ENCODE measurements at places on chromosomes 1 and 21.

- DNase-seq: no peak
Measured at GRCh38 chr21:37623183-37623582, 256.6 kb downstream of the DYRK1A start.

- no peak for DNase-seq
Measured at GRCh38 chr1:161111117-161111516, 6.7 kb downstream of the PFDN2 start.

- DNase-seq: no peak
Measured at GRCh38 chr21:23162198-23162946, 2164.2 kb downstream of the NCAM2 start.

DNA sequence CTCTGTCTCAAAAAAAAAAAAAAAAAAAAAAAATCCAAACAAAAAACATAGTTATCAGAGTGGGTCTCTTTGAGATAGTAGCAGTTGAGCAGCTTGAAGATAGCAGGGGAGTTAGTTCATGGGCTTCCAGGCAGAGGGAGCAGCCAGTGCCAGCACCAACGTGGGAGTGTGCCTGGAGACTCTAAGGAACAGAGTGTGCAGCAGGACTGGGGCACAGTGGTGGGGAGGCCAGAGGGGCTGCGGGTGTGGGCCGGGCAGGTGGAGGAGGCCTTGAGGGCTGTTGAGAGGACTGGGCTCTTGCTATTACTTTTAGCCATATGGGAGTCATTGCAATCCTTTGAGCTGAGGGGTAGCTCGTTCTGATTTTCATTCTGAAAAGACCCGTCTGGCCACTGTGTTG, 63.8 kb downstream of the RYR2 start:
- no peak for DNase-seq

DNA sequence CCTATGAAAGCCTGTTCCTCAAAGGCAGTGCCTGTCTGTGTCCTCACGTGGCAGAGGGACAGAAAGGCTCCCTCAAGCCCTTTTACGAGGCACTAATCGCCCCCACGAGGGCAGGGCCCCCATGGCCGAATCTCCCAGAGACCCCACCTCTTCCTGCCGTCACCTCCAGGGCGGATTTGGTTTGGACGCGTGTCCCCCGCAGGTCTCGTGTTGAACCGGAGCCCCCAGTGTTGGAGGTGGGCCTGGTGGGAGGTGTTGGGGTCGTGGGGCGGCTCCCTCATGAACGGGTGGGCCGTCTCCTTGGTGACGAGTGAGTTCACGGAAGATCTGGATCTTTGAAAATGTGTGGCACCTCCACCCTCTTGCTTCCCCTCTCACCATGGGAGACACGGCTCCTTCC, 27.6 kb downstream of the CFAP74 start:
- DNase-seq: no peak

DNA sequence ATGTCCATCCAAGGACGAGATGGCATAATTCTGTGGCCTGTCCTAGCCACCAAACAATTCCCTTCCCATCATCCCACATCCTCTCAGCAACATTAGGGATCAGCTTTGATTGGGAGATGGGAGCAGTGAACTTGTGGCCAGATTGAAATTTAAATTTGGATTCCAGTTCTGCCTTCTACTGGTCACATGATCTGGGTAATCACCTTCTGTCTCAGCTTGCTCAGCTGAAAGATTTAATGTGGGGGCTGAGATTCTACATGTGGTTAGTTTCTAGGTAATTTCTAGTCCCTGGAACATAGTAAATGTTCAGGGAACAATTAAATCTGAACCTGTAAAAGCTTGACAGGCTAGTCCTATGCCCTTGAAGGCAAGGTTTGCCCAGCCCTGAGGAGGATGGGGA, 3.2 kb downstream of the MYOCOS start:
- DNase-seq: no peak

DNA sequence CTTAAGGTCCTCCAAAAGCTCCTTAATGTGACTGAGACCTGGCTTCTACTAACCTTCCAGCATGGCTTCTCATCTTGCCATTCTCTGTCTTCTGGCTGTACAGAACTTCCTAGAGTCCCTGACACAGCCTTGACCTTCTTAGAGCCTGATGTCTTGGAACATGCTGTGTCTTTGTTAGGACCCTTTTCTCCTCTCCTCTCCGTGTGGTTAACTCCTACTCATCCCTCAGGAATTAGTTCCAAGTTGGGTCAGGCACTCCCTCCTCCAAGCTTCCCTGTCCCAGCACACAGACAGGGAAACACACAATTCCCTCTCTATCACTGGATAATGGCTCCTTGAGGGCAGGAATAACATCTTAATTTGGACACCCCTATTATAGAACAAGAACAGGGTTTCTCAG, 275.4 kb upstream of the USP24 start:
- no peak for DNase-seq

- DNase-seq: no peak
Measured at GRCh38 chr1:36981771-36982622, 52.3 kb downstream of the GRIK3 start.

- DNase-seq: no peak
Measured at GRCh38 chr1:51491166-51491981, 27.7 kb downstream of the EPS15 start.

DNA sequence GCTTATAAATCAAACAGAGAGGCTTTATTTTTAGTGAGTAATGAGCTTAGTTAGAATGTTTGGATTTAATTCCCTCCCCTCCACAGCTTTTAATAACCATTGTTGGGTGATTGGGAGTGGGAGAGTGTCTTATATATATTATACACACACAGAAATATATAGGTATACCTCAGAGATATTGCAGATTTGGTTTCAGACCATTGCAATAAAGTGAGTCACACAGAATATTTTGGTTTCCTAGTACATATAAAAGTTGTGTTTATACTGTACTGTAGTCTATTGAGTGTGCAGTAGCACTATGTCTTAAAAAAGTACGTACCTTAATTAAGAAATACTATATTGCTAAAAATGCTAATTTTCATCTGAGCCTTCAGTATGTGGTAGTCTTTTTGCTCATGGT, 44.4 kb downstream of the RPS6KC1 start:
- DNase-seq: no peak

GRCh38 chr1:27602462-27603308, 1.3 kb downstream of the AHDC1 start:
- DNase-seq: no peak

DNA sequence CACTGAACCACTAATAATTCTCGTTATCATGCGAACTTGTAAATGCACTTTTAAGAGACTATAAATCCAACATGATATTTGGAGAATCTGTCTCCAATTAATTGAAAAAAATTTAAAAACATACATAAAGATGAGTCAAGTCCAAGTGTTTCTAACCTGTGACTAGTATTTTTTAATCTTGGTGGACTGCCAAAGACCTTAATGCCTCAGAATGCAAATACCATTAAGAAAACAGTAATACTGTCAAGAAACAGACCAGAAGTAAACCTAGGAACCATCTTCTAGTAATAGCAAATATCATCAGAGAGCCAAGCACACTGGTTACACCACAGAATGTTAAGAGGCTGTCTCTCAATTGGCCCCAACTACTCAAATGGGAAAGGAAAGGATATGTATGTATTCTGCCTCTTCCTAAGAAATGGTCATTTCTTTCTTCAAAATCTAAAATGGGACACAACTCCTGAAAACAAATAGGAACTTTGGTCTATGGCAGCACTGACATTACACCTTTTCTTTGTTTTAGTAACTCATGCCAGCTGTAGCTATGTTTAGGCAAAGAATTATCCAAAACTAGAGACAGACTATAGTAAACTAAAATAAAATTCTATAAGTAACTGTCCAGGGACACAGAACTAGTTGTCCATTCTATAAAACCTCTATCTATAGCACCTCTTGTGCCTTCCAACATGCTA, 15.8 kb downstream of the SCYL3 start:
- no peak for DNase-seq

GRCh38 chr1:1559066-1559465, 15.6 kb downstream of the SSU72 start:
- DNase-seq: no peak

DNA sequence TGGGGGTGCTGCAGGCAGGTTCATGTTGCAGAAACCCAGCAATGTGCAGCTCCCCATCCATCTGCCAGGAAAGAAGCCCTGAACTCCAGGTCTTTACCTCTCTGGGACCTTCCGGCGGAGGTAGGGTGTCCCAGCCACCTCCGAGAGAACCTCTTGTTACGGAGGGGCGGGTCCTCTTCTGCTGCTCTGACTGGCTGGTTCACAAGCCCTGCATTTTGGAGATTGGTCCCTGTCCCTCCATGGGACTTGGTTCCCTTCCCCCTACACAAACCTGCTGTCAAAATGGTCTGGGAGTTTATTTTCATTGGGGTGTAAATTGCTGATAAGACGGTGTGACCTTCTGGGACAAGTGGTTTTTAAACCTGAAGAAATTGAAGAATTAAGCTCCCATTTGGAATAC, 8.0 kb upstream of the CELSR2 start:
- DNase-seq: no peak

DNA sequence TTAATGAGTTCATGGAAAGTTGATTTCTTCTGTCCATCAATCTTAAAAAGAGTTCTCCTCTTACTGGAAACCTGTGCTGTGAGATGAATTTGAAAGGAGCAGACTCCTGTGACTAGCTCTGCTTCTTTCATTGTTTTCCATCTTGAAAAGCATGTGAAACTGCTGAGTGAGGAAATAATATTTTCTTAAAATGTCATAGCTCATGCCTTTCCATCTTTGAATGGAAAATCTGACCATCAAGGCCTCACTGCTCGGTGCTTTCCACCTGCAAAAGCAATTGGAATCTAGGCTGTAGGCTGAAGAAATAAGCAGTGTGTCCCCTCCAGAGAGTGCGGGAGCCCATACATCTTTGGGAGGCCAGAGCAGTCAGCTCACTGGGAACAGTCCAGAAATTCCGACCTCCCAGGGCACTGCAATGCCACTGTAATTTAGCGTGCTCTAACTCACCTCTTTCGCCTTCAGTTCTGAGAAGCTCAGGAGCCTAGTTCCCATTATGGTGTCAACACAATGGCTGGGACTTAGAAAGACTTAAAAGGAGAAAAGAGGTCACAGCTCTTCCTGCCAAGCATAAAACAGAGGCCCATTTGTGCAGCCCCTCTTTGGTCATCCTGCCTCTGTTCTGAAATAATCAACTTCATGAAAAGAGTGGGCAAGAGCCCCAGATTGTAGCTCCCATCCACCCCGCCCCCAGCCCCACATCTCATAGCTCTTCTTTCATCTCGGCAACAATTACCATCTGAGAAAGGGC, 50.4 kb upstream of the F3 start:
- no peak for DNase-seq

DNA sequence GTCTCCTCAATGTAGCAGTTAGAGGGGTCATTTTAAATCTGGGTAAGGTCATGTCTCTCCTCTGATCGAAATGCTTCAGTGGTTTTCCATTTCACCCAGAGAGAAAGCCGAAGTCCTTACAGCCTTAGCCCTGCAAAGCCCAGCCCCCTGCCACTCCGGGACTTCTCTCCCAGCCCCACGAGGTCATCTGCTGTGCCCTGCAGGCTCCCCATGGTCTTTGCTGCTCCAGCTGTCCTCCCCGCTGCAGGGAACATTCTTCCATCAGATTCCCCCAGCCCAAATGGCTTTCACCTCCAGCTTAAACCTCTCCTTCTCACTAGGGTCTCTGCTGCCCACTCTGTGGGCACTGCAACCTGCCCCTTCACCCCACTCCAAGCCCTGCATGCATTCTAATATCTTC, 626.5 kb downstream of the NPHP4 start:
- no peak for DNase-seq

DNA sequence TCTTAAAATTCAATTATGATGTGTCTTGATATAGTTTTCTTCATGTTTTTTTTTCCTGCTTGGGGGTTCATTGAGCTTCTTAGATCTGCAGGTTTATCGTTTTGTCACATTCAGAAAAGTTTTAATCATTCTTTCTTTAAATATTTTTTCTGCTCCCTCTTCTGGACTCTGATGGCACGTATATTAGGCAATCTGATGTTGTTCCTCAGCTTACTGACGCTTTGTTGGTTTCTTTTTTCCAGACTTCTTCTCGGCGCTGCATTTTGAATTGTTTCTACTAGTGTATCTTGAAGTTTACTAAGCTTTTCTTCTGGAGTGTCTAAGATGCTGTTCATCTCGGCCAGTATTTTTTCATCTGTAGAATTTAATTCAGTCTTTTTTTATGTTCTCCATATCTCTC, 44.8 kb upstream of the FMOD start:
- no peak for DNase-seq

DNA sequence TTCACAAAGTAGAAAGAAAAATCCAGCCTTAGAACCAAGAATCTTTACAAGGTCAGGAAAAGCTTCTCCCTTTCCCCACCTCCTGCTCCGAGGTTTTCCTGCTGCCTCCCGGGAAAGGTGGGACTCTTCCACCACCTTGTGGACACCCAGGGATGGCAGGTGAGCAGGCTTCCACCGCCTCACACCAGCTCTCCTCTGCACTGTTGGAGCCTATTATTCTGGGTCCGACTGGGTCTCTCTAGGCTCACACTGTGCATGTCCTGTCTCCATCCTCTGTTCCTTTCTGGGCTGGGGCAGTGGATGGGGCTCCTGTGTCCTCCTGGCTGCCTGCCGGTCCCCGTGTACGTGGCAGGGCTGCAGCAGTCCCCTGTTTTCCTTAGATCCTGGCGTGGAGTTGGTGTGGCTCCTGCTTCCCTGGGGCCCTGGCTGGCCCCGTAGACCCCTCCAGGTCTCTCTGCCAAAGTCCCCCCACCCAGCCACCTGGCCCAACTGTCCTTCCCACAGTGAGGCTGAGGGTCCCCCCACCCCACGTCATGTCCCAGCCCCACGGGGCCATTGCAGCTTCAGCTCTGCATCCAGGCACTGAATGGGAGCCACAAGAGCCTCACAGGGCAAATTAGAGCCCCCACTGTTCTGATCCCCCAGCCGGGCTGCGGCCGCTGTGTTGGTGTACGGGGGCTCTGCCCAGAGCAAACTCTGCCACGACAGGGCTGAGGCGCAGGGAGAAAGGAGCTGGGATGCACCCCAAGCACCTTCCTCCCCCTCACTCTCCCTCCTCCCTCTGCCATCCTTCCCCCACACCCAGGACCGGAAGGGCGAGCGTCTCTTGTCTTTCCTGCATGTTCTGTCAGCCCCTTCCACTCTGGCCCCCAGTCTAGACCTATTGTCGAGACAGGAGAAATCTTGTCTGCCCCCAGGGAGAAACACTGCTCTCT, 3.3 kb upstream of the SLC45A1 start:
- peak; percentile 14 for DNase-seq

DNA sequence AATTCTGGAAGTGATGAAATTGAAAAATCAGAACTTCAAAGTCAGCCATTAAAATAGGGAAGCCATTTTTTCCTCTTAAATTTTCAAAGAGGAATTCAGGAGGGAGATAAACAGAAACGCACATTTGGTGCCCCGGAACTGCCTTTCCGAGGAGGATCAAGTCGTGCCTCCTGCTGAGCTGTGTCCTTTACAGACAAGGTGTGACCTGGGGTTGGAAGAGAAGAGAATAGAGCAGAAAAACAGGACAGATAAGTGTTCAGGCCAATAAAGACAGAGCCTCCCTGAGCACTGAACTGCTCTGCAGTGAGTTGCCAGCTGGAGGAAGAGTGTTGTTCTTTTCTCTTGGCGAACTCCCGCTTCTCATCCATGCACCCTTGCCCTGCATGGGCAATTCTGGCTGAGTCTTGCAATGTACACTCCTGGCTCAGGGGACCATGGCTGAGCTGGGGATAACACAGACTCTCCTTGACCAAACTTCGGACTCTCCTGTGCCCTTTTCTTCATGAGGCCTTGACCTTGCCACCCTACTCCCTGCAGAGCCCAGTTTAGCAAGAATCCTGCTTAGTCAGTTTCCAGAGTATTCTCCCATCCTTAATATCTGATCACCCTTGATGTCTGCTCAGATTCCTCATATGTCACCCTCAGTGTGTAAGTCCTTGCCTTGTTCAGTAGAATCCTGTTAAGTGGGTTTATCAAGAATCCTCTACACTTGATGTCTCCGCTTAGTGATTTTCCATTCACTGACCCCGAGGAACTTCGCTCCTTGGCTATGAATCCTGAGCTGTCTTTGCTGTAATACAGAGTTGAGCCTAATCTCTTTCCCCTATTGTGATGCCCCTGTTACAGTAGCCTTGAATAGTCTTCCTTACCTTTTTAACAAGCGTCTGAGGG, 1.3 kb upstream of the MTARC1 start:
- no peak for DNase-seq

All from activated CD8-positive, alpha-beta memory T cell treated with anti-CD3 and anti-CD28 coated beads for 48 hours (primary cell).